ENCODE measurements at places on chromosomes 13 and 19.

DNA sequence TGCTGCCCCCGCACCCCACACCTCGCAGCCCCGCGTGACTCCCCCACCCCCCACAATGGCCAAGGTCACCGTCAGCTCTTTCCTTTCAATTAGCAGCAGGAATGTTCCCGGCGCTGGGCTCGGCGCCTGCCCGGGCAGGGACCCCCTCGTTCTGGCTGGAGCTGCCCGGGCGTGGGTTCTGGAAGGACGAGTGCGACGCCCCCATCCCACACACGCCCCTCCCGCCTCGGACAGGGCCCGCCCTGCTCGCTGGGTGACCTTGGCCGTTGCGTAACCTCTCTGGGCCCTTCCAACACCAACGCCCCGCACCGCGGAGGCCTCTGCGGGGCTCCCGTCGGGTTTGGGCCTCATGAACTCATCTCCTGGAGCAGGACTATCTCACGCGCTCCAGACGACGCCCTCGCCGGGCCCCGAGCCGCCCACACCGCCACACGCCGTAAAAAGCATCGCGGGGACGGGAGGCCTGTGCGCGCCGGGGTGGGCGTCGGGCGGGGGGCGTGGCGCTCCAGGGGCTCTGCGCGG is 10.3 kb downstream of the PALM start:
- no peak for DNase-seq

DNA sequence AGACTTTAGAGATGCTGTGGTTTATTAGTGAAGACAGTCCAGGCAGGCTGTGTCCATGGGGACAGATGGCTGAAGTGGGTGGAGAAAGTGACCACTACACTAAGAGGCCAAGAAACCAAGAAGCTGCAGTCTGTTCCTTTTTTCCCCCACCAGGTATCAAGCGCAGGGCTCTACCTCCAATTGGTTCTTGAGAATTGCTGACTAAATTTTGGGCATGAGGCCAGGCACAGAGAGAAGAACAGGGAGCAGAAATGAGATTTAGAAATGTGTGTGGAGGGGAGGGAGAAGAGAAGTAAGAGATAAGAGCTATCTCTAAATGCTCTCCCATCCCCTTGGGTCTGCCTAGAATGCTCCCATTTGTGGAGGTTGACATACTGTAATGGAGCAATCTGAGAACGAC is 12.3 kb upstream of the CYSLTR2 start:
- DNase-seq: no peak

GRCh38 chr13:99178636-99179035 is 22.0 kb upstream of the UBAC2 start:
- no peak for DNase-seq

- DNase-seq: no peak
These were observed 70.1 kb downstream of the MLLT1 start for GRCh38 chr19:6209680-6210079.

DNA sequence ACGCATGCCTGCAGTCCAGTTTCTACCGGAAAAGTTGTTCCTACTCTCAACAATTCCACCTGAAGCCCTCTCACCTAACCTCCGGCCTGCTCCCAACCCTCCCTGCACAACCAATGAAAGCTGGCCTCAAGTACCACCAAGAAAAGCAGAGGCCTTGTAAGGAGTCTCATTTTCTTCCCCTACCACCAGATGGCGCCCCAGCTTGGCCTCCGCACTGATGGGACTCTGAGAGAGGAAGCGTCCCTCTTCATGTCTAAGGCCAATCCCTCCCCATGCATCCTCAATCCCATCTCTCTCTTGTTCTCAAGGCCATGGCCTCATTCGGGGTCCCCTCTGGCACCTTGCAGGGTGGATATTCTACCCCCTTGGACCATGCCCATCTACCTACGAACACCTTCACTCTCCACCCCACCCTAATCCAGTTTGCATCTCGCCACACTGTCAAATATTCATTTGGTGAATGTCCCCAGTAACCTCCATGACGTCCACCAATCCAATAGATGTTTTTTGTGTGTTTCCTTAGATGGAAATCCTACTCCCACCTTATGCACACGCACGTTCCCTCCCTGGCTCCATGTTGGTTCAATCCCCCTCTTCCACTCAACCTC is 412.8 kb downstream of the ZNF536 start:
- DNase-seq: peak; percentile 64

All from liver (tissue), 10 donors.